ENCODE measurements at places on chromosomes 5 and 9.

- DNase-seq: no peak
These were observed 8.9 kb downstream of the OR13J1 start for GRCh38 chr9:35861161-35861897.

DNA sequence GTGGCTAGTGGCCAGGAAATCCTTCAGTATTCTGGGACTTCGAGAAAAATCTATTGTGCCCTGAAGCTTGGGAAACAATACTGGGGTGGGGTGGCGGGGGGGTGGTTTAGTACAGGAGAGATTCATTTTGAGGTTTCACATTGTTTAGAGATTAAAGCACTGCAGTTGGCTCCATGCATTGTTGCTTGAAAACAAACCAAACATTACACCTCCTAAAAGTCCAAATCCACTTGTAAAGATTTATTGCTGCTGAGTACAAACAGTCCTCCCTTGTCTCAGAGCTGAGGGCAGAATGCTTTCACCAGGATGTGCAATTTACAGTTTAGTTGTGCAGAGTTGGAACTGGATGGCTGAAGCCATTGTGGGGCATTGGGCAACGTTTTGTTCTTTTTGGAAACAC, 49.4 kb downstream of the GGTA1 start:
- DNase-seq: no peak

DNA sequence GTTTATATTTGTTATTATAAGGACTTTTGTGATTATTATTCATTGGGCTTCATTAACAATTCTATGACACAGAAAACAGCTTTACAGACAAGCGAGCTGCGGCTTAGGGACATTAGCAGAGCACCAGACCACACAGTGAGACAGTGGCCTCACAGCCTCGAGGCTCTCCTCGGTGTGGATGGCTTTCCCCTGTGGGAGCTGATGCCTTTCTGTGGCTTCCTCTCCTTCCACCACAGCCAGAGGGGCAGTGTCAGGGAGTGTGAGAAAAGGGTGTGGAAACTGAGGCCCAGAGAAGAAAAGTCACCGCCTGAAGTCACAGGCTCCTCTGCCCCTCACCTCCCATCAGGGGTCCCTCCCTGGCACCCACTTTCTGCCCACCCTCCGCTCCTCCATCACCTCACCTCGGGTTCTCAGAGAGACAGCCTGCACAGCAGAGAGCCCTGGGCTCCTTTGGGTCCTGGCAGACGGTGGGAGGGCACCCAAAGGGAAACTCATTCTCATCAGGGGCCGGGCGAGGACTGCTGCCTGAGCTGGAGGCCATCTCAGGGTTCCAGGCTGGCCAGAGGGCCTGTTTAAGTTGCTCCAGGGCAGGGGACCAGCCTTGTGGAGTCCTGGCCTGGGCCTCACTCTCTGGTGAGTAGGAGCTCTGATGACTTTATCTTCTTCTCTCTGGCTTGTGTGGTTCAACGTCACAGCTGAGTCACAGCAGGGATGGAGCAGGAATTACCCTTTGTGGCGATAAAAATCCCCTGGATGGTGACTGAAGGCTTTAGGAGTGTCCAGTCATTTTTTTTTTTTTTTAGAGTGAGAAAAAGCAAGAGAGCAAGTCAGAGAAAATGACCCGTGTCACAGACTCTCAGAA, 830 bp downstream of the TRAF1 start:
- DNase-seq: peak; percentile 84

- peak; percentile 86 for DNase-seq
These were observed 165.0 kb upstream of the ZNF462 start for GRCh38 chr9:106697750-106698502.

DNA sequence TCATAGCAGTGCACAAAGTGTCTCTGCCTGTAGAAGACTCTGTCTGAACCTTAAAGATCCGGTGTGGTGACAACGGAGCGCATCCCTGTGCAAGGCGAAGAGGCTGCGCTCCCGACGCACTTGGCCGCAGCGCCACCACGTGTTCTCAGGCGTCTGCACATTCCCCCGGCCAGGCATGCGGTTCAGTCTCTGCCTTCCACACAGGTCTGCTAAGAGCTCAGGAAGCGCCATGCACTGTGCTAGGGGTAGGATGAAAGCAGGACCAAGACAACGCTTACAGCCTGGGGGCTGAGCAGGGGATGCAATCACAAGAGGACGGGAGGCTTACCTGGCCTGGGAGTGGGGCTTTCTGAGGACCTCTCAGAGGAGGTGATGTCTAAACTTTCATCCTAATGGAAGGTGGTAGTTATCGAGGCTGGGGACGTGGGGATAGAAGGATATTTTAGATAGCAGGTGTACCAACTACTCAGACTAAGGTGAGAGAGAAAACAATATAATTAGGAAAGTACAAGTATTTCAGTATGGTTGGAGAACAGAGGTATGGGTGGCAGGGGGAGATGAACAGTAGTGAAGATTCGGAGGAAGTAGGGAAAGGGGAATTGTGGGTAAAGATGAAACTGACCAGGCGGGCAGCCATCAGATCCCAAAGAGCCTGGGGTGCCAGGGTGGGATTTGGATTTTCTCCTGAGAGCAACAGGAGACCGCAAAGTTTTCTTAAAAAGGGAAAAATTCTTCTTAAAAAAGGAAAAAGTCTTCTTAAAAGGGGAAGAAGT, 13.3 kb downstream of the CAPSL start:
- peak; percentile 74 for DNase-seq

DNA sequence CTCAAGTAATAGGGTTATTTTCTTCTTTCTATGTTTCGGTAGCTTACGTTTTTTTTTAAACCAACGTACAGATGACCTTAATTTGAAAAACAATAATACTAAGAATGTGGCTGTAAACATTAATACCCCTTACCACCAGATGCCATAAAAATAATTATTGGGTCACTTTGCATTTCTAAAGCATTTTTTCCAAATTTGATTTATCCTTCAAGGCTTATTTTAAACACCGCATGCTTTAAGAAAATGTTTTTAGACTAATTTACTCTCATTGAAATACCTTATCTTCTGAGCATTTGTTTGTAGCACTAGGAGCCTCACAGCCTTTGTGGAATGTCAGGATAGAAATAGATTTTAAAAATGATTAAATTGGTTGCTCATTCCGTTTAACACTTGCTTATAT, 5.8 kb upstream of the APBA1 start:
- DNase-seq: no peak

DNA sequence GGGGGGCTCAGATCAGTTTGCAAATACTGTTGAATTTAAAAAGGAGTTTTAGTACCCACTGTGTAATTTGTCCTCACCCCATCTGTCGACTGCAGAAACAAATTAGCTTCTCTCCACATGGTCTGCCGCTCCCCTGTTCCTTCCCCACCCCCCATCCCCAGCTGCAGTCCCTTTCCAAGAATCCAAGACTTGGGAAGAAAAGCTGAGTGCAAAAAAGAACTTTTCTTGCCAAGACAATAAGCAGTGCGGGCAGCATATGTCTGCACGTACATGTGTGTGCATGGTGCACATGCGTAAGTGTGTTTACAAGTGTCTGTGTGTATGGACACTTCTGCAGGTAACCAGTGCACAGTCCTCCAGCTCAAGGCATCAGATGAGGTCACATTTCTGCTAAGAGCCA, 125.7 kb upstream of the SMIM23 start:
- no peak for DNase-seq

DNA sequence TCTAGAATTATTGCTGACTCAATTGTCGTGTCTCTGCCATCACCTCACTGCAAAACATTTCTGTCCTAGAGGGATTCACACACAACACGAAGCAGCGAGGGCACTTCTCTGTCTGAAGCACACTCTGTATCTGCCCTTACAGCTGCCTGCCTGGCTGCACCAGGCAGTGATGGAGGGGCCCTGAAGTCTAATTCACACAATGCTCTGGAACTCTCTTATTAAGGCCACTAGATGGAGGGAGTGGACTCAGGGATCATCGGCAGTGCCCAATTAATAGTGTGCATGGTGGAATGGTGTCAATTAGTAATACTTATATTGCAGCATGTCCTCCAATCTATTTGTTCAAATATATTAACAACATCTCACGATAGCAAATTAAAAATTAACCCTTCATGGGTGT, 157.5 kb upstream of the MAP1B start:
- DNase-seq: no peak

GRCh38 chr9:4171261-4171900, 128.5 kb downstream of the GLIS3 start:
- DNase-seq: no peak

DNA sequence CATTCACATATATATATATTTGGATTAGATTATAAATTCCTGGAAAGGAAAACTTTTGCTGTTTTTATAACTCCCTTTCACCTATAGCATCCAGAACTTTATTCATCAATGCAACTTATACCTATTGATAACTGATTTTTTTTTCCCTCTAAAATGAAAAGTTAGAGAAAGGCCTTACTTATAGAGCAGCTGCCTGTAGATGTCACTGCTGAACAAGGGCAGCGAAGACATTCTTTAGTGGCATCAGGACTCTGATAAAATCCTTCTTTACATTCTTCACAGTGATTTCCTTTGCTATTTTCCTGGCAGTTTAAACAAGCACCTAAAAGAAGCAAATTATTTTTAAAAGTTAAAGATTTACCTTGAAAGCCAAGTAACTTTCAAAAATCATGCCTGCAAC, 32.3 kb upstream of the CDK5RAP2 start:
- DNase-seq: no peak

DNA sequence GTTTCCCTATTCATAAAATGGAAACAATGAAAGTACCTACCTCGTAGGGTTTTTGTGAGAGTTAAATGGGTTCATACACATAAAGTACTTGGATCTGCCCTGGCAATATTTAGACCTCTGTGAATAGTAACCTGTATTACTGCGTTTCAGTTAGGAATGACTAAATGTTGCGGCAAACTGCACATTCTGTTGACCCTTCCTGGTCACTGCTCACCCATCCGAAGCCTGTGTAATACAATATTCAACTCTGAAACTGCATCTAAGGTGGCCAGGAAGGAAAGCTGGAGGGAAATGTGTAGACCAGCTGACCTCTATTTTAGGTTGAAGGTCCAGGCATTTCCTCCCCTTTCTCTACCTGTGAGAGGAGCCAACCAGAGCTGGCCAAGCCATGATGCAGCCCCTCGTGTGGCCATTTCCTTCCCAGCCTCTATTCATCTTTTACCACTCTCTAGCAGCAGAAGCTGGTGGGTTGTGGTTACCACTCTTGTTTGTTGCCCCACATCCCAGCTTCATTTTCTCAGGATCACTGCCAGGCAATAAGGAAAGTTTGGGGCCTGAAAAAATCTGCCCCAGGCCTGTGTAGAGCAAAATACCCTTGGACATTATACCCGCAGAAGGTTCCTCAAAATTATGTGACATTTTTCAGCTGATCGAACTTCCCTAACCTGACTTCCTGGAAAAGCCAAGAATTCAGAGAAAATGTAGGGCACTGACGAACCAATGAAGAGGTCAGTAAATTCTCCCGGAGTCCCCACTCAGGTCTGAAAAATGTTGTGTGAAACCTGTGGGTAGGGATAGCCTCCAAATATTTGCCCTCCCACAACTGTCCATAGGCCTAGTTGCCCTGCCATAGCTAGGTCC, 20.5 kb upstream of the PDCD1LG2 start:
- no peak for DNase-seq

DNA sequence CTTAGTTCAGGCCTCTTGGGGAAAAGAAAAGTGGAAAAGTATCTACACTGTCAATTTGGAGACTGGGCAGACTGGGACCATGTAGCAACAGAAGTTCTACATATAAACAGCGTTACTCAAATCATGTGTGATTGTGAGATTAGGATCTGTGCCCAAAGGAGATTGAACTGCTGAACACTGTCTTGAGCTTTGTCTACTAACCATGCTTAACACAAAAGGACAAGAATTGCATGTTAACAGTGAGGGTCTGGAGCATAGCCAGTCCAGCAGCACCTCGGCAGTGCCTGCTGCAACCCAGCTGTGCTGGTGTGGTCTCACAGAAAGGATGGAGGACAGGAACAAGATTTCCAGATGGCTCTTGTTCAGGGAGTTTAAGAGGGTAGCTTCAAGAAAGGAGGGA, 5.7 kb downstream of the PAM start:
- peak; percentile 49 for DNase-seq

GRCh38 chr9:35114113-35114839, 1.4 kb downstream of the ATOSB start:
- peak; percentile 98 for DNase-seq

DNA sequence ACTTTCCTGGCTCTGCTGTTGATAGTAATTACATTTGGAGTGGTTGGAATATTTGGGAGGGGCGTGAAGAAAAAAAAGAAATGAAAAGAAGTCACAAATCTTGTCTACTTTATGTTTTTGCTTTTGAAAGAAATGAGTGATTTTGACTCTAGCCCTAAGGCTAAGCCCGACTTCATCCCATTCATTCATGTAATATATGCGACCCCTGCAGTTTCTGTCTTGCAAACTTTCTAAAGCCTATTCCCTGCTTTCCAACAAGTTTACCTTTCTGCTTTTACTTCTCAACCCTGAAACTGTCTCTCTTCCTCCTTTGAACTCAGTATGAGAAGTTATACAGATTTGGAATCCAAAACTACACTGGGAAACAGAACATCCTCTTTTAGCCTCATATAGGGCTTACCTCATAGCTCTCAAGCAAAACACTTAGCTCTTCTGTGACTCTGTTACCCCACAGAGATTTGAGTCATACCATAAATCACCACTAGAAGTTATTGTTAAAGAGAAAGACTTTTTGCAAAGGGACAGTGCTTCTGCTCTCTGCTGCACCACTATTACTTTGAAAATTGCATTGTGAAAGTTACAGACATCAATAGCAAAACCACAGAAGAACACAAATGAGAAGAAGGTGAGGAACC, 1.6 kb downstream of the CFAP95 start:
- peak; percentile 56 for DNase-seq

GRCh38 chr9:124497441-124497840, 9.8 kb downstream of the NR5A1 start:
- DNase-seq: no peak

GRCh38 chr9:17627641-17628040, 48.8 kb downstream of the SH3GL2 start:
- DNase-seq: no peak

GRCh38 chr9:137458194-137459151, 661 bp downstream of the NSMF start:
- no peak for DNase-seq

GRCh38 chr5:164746723-164747122, 1241.3 kb downstream of the MAT2B start:
- DNase-seq: no peak

DNA sequence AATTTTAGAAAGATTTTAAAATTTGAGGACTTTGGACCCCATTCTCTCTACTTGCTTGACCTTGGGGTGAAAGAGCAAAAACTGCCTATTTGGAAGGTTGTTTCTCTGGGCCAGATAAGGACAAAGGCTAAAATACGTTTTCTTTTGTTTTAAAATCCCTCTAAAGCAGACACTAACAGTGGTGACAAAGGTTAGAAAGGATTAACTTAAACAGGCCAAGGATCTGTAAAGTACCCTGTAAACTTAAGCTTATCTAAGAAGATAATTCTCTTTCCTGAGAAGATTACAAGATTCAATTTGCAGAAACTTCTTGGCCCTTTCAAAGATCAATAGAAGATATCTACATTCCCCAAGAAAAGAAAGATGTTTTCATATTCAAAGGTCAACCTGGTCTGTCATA, 12.1 kb downstream of the TRPM6 start:
- DNase-seq: no peak

- no peak for DNase-seq
These were observed 210.5 kb downstream of the SNX18 start for GRCh38 chr5:54727874-54728587.
